GM12878 (cell line): ENCODE measurements at places on chromosomes 13 and 19. TPM values are rescaled to one million over a fixed set of nuclear protein-coding genes. Genes with fewer than 3 reads are reported as not detected.

DNA sequence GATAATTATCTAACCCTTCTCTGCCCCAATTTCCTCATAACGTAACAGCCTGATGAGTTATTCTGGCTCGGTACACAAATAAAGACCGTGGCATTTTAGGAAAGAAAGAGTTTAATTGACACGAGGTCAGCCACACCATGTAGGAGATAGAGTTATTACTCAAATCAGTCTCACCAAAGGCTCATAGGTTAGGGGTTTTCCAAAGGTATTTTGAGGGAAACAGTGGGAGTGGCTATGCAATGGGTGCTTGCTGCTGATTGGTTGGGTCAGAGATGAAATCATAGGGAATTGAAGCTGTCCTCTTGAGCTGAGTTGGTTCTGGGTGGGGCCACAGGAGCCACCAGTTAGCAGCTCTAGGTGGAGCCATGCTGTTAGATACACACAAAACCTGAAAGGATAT lies 137.5 kb downstream of the FREM2 start:
- peak; percentile 36 for DNase-seq

GRCh38 chr19:28537079-28537478 lies 675.9 kb downstream of the UQCRFS1 start:
- DNase-seq: no peak

DNA sequence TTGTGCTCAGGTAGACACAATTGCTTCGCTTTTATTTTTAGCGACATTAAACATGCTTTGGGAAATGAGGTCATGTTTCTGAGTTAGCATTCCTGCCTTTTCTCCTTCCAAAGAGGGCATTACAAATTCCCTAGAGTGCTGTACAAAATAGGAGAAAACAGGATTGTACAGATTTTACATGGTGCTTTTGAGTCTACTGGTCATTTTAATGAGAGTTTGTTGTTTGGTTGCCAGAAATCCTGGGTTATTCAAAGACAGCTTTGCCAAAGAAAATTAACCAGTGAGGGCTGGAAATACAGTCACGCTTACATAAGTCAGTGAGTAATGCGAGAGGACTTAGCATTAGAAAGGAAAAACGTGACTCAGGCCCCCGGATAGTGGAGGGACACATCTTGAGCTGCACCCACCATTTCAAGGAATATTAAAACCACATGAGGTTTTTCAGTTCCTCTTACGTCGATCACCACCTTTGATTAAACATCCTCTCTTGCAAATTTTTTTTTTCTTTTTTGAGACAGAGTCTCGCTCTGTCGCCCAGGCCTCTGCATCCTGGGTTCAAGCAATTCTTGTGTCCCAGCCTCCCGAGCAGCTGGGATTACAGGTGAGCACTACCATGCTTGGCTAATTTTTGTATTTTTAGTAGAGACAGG lies 55.4 kb downstream of the SACS start:
- peak; percentile 68 for DNase-seq

- DNase-seq: peak; percentile 84
Measured at GRCh38 chr13:25180775-25181537, 8.9 kb upstream of the AMER2 start.

DNA sequence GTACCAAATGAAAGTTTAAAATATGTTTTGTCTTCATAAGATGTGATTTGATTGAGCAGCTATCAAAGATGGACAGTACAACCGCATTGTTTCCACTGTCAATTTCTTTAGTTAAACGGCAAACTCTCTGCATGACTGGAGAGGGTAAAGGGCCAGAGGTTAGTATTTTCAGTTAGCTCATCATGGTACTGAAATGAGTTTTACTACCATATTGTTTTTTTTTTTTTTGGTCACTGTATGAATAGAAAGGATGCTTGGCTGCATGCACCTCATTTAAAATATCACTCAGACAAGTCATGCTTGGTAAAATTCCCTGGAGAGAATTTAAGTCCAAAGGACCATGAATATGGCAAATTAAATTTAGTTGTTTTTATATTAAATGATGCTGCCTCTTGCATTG lies 942.1 kb upstream of the SPRY2 start:
- DNase-seq: no peak

DNA sequence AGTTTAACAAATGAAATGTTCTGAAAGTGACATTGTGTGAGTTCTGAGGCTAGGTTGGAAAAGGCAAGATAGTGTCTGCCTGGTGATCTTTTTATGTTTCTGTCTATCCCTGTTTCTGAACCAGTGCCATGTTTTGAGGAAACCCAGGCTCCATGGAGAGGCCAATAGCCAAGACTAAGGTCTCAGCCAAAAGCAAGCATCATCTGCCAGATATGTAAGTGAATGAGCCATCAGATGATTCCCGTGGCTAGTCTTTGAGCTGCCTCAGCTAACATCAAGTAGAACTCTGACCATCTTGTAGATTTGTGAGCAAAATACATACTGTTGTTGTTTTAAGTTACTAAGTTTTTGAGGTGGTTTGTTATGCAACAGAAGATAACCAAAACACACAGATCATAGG lies 19.6 kb upstream of the CCNA1 start:
- DNase-seq: no peak

- no peak for DNase-seq
Measured at GRCh38 chr19:56966225-56966696, 125.7 kb upstream of the PEG3 start.

DNA sequence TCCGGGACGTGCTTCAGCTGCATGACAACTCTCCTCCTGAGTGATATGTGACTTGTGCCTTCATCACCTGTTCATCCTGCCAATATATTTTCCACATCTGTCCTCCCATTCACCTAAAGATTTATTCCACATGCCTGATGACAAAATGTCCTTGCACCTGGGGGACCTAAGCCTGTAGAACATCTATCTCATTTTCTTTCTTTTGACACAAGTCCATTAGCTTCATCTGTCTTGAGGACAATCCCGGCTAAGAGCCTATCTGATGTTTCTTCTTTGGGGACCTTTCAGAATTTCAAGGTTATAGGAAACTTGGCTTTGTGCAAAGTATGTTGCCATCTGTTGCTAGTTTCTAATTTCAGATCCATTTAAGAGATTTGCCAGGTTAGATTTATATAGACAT lies 41.1 kb downstream of the ITGBL1 start:
- DNase-seq: no peak

GRCh38 chr19:2212861-2213711 lies 23.0 kb downstream of the PLEKHJ1 start:
- no peak for DNase-seq

DNA sequence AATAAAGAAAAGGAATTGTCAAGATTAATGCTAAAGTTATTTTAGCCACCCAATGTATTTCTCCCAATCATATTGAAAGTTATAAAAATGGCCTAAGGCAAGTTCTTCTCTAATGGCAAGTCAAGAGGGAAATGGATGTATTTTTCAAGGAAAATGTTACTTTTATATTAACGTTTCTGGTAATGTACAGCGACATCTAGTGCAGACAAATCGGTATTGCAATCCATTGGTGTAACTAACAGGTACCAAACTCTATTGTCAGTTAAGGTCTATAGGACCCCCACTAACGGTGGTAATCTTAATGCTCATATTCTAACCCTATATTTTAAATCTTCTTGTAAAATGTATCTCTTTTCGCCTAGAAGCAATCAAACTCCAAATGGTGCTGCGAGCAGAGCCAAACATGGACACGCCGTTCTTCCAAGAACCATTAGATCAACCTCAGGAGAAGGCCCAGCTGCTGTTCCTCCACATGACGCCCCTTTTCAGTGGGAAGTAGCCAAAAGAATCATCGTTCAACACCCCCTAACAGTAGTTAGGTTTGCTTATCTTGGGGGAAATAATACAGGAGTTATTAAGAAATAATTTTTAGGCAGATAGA lies 98.5 kb upstream of the PABPC3 start:
- DNase-seq: no peak

DNA sequence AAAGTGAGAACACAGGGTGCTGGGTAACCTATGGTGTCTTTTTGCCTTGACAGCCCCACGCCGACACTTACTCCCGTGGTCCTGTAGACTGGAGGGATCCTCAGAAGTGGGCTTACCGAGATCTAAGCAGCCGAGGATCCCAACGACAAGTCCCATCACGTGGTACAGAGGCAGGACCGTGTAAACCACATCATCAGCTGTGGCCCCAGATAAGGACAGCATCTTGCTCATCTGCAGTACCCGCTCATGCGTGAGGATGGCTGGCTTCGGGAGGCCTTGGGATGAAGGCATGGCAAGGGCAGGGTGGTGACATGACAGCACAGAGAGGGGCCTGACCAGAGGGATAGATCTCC lies 2.1 kb downstream of the SLC27A5 start:
- DNase-seq: no peak

DNA sequence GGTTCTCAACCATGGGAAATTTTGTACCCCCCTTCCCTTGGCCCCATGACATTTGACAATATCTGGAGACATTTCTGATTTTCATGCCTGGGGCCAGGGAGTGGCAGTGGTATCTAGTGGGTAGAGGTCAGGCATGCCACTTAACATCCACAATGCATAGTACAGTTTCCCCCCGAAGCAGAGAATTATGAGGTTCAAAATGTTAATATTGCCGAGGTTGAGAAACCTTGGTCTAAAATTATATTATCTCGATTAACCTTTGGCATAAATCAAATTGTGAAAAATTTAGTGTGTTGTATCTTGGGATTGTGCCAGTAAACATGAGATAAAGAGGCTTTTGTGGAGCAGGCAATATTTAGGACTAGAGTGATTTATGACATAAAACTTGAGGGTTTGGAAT lies 147.9 kb downstream of the LMO7 start:
- no peak for DNase-seq

GRCh38 chr13:39590466-39591036 lies 12.4 kb downstream of the LHFPL6 start:
- no peak for DNase-seq

Gene BAX
- total RNA-seq: 221 and 223 TPM in 2 replicates

Gene TNNI3
- total RNA-seq: not detected in 2 replicates

Gene FFAR1
- total RNA-seq: 0.43 and 0.62 TPM in 2 replicates

Gene ZNF730
- total RNA-seq: not detected in 2 replicates

Gene APOC4
- not detected in 2 replicates for total RNA-seq
